Kasumi-1 (cell line): ENCODE measurements at places on chromosomes 5 and 9.
A peak's percentile ranks its signal among the peaks of the same experiment; 100 is the strongest.

- no peak for DNase-seq
Measured at GRCh38 chr5:180117000-180117725, 45.6 kb upstream of the RNF130 start.

DNA sequence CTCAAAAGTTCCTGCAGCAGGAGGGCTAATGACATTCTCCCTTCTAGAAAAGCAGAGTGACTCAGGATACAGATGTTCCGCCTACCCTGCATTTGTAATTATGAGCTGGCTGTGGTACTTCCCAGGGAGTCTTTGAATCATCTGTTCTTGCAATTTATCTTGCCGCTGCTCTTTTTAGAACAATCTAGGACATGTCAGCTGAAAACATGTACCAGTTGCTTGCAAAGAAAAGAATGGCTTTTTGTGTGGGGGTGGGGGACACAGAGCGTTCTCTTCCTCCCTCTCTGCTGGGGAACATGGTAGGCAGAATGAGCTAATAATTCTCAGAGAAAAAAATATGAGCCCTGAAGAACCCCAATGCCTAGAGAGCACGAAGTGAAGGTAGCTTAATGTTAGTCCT lies 51.7 kb upstream of the TUT7 start:
- DNase-seq = no peak

- DNase-seq = no peak
Measured at GRCh38 chr5:86918246-86918645, 300.5 kb downstream of the COX7C start.

DNA sequence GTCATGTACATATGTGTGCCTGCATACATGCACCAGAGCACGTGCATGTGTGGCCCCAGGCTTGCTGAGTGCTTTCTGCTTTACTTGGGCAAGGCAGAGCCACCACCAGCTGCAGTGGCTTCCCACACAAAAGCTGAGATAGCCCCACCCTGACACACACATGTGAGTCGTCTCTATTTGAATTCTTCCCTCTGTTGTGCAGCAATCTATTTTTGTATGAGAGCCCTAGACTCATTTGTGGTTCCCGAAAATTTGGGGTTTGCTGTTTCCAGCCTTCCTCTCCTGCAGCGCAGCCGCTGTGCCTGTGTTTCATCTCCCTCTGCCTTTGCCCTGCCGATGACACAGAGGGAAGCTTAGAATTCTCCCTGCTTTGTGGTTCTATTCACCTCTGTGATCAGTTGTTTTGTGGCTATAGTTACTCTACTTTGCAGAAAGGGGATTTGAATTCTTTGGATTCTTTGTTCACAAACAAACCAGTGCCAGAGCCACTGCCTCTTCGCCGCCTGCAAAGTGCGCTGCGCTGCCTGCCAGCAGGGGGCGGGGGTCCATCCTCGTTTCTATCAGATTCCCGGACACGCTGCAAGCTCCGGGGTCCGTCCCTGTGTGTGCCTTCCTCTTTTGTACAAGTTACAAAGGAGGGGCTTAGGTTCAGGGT lies 95.8 kb upstream of the DAP start:
- peak; percentile 69 for DNase-seq

- DNase-seq = no peak
Measured at GRCh38 chr5:136457390-136458013, 92.2 kb upstream of the TRPC7 start.

DNA sequence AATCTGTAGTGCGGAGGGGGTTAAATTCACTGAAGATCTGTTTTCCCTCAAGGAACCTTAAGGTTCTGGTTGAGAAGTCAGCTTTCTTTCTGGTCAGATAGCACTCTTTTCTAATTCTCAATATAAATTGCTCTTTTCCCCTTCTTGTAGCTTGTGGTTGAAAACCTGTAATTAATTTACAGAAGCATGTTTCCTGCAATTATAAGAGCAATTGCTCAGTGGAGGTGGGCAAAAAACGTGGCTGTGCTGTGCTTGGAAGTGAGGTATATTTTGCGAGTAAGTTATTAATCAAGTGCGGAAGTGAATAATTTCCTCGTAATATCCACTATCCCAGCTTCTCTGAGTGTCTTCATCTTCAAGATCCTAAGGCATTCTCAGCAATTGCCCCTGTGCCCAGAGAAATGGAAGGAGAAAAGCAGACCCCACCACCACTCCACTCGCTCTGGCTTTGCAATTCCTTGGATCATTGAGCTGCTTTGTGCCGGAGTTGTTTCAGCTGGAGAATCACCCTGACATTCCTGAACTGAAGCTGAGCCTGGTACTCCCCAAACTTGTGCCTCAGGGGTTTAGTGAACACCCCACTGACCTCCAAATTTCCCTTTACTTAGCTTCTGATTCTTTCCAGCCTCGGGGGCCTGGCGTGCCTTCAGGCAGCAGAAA lies 140.6 kb downstream of the LRRC70 start:
- no peak for DNase-seq

DNA sequence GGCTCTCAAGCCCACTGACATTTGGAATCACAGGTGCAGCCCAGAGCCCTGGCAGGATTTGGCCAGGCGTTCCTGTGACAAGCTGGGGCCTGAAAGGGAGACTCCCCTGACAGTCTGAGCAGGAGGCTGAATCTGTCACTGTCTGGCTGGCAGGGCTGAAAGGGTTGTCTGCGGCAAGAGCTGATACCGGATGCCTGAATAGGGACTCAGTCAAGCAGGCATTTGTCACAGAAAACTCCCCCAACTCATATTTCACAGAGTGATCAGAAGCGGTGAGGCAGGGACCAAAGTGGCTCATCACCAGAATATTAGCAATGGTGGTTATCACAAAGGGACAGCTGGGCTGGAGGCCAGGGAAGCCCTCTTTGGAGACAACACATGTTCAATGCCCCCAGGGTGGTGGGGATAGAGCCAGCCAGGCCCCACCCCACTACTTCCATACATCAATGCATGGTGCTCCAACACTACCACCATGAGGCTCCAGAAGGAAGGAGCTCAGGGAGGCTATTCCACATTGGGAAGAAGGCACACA lies 295.5 kb downstream of the DTWD2 start:
- no peak for DNase-seq

DNA sequence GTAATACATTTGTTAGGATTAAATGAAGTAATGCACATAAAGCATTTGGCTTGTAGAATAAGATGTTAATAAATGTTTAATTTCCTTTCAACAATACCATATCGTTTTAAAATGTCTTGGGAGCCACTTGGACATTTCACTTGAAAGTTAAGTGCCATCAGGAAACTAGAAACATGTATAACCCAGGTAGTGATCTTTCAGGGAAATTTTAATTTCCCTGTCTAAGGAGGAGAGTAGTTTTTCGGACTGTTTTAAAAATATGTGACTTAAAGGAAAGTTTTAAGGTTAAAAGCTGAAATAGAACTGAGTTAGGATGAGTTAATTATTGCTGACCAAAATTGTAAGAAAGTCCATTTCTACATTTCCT lies 18.0 kb downstream of the CDC42SE2 start:
- no peak for DNase-seq

DNA sequence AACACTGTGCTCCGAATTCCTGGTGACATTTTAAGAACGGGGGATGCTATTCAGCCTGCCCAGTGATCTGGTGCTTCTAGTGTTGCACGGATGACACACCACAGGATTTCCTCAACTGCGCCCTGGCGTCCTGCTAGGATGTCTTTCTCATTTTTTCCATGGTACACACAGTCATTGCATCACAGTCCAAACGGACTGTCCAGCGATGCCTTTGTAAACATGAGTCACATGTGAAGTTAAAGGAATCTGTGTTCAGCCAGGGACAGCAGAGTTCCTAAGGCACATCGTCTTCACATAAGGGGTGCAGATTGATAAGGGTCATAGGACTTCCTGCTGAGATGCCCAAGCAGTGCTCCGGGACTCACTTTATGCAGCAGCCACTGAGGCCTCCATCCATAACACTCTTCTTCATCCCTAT lies 9.3 kb upstream of the PTPN3 start:
- DNase-seq = no peak

GRCh38 chr9:95360866-95361265 lies 43.4 kb upstream of the FANCC start:
- DNase-seq = no peak

- no peak for DNase-seq
Measured at GRCh38 chr5:54109626-54110330, 200.6 kb downstream of the ARL15 start.

- peak; percentile 17 for DNase-seq
Measured at GRCh38 chr5:111779922-111780292, 22.9 kb upstream of the NREP start.

DNA sequence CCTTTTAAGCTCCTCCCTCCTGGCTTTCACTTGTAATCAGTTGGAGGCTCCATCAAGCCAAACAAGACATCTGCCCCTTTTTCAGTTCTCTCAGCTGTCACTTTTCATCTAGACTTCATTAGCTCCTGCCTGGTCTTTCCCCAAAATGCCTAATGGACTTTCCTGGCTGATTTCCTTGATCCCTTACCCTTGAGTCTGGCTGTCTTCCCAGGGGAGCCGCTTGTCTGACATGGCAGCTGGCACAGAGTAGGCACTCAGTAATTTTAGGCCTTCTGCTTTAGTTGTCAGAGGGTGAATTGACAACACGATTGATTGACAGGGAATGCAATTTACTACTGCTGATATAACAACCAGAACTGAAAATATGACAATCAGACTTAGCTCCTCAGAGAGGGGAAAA lies 2.1 kb downstream of the C9orf153 start:
- no peak for DNase-seq

DNA sequence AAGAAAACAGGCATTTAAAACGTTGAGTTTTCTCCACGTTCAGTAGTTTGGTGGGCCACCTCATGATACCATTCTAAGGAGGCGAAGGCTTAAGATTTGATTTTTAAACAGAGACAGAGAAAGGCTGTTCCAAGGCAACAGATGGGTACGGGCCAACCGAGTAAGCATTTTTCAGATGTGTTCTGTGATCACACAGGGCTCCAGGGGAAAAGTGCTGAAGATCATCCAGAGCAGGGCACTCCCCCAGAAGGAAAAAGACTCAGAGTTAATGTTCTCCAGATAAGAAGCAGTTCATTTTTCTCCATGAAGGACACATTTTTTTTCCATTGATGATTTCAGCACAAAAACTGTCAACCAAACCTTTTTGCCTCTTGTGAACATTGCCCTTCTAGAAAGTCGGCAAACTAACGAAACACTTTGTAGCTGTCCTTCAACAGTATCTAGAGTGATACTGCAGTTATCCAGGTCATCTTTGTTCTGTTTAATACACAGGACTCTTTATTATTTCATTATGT lies 138.7 kb downstream of the ALDH1A1 start:
- no peak for DNase-seq

- DNase-seq = no peak
Measured at GRCh38 chr9:120628207-120628924, 48.4 kb upstream of the CDK5RAP2 start.

DNA sequence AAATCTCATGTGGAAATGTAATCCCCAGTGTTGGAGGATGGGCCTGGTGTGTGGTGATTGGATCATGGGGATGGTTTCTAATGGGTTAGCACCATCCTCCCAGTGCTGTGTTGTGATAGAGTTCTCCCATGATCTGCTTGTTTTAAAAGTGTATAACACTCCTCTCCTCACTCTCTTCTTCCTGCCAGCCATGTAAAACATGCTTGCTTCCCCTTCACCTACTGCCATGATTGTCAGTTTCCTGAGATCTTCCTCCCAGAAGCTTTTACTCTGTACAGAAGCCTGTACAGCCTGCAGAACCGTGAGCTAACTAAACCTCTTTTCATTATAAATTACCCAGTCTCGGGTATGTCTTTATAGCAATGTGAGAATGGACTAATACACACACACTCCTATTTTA lies 499.1 kb downstream of the RASEF start:
- no peak for DNase-seq

- no peak for DNase-seq
Measured at GRCh38 chr9:137396634-137397367, 26.2 kb downstream of the EXD3 start.
